ENCODE measurements at places on chromosomes 2 and 18. TPM values are rescaled to one million over a fixed set of nuclear protein-coding genes. Genes with fewer than 3 reads are reported as not detected.

CXCR4 gene
- 27.7 TPM for total RNA-seq

CNGA3 gene
- 0.51 TPM for total RNA-seq

MAP3K20 gene
- 305 TPM for total RNA-seq

DNA sequence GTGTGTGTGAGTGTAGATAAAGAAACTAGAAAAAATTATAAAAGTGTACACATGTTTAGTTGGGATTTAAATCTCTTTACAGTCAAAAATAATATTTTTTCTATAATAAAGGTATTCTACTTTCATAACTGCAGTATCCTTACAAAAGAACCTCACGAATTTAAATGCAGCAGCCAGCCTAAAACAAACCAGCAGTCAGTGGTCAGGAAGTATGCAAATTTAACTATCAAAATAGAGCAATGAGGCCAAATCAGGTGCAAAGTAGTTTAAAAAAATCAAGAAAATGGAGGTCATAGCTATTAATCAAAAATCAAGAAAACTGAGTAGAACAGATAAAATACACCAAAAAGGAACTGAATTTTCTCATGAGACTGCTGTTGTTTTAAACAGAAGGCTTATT is 407.1 kb downstream of the CDH19 start:
- DNase-seq: no peak

GRCh38 chr18:35454803-35455202 is 43.0 kb downstream of the INO80C start:
- no peak for DNase-seq

All from tongue (tissue), 3 donors.